GM13976 (cell line): ENCODE measurements at places on chromosomes 7 and 10.

- no peak for DNase-seq
Observed at GRCh38 chr7:80181411-80181810, 46.8 kb downstream of the GNAI1 start.

DNA sequence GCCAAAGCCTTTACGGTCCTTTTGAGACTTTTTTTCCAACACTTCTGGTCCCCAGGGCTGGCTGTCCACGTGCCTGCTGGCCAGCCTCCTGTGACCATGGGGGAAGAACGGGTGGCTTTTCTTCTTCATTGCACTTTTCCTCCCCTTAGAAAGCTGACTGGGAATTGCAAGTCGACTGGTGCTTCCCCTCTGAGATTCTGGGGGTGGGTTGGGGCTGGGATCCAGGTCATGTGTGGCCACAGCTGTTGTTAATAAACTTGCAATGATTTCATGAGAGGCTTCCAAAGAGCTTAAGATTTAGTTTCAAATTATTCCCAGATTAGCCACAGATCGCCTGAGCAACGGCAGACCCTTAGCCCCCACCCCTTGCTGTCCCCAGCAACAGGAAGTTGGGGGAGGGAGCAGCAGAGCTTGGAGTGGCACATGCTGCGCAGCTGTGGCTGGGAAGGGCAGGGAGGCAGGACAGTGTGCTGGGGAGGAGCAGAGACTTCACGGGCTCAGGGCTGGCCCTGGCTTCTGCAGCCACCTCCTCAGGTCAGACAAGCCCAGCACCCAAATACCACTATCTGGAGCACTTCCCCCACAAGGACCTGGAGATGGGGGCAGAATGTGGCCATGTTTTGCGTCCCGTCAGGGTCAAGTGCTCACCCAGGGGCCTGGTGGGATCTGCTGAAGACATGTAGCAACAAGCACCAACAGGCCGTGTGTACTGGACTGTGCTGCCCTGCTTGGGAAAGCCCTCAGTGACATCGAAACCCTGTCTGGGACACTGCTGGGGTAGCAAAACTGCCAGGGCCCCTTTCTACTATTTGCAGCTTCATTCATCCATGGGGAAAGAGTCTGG, 147.1 kb downstream of the RNF216 start:
- no peak for DNase-seq

GRCh38 chr7:44561962-44562621, 11.6 kb downstream of the DDX56 start:
- DNase-seq, result no peak

GRCh38 chr7:116950889-116951351, 2.4 kb upstream of the ST7 start:
- no peak for DNase-seq

- DNase-seq, result no peak
Observed at GRCh38 chr10:132834311-132834761, 48.4 kb upstream of the NKX6-2 start.

DNA sequence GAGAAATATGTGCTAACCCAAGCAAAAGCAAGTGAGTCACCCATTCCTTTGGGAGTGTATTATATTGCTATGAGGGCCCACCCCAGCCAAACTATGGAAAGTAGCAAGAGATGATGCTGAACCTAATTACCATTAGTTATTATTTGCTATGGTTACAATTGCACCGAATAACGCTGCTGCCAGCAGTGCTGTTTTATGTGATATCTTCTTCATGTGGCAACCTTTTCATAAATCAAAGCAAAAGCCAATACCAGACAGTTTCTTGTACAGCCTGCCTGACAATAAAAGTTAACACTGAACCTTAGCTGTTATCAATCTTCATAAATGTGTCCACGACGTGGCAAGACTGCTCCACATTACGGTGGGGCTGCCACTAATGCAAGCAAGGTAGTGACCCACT, 241.7 kb upstream of the PLXNA4 start:
- no peak for DNase-seq

DNA sequence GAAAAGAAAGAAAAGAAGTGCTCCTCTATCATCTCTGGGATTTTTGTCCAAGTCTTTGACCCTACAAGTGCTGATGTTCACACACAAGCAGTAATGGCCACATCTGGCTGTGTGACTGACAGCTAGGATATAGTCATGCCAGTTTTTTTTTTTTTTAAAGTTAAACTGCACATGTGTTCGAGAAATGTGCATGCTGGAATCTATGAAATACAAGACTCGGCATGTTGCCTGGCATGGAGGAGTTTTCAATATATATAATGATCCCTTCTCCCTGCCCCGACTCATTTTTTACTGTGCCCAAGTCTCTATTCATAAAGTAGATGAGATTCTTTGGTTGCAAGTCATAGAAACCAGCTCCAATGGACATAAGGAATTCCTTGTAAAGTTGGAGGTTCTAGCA, 60.4 kb upstream of the FGFR2 start:
- DNase-seq, result no peak

DNA sequence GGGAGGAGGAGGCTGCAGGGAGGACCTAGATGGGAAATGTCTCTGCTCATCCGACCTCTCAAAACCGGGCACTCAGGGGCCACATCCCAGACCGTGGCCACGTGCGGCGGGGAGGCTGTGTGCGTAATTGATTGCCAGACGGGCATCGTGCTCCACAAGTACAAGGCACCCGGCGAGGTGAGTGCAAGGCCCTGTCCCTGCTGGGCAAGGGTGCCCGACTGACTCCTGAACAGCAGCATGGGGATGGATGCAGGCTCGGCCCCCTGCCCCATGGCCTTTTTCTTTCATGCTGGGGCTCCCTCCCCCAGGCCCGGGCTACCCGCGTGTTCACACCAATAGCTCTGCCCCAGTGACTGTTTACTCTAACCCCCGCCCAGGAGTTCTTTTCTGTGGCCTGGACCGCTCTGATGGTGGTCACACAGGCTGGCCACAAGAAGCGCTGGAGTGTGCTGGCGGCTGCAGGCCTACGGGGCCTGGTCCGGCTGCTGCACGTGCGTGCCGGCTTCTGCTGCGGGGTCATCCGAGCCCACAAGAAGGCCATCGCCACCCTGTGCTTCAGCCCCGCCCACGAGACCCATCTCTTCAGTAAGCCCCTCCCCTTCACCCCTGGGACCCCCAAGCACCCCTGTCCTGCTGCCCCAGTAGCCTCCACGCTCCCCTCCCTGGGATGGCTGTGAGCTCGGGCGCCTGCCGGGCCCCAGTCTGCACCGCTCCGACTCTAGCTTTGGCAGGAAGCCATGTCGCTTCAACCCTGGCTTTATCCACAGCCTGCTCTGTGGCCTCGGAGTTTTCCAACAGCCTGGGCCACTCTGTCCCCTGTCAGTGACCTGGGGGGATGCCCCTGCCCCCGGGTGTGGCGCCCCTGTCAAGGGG, 3.9 kb downstream of the LRWD1 start:
- no peak for DNase-seq

DNA sequence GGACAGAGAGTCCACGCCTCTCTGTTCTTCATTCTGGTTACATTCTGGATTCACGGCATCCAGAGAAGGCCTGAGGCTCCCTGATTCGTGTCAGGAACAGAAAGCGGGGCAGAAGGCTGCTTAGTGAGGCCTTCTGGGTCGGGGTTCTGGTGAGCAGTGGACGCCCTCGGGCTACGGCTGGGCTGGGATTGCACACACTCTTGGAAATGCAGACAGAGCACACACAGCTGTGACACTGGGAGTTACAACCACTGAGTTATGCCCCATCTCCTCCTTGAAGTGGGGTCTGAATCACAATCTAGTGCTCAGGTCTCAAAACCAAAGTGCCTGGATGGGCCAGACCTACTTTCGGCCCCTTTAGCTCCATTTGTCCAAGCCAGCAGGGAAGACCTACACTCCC, 156.9 kb upstream of the GDF10 start:
- no peak for DNase-seq

DNA sequence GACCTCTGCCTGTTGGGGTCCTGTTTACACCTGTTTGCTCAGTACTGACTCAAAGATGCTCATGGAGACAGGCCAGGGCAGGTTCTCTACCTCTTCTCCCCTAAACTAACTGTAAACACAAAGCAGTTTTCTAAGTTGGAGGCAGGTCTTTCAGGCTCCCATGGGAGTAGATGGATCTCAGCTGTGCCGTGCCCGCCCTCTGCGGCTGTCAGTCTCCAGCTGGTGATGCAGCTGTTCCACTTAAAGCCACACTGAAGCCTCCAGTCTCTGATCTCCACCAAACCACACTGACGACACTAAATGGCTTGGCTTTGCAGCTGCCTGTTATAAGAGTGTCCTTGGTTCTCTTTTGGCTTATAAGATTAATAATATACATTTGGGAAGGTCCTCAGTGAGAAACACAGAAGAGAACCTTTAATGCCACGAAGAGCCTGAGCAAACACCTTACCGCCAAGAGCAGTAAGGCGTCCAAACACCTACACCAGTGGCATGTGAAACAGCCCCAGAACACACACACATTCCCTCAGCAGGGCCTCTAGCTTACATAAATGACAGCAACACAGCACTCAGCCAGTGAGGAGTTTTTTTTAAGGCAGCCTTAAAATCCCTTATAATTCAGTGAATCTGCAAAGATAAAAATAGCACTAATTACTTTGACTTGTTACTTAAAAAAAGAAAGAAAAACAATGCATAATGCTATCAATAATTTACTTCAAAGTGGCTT, 60.4 kb upstream of the KCNIP2 start:
- peak; percentile 59 for DNase-seq

DNA sequence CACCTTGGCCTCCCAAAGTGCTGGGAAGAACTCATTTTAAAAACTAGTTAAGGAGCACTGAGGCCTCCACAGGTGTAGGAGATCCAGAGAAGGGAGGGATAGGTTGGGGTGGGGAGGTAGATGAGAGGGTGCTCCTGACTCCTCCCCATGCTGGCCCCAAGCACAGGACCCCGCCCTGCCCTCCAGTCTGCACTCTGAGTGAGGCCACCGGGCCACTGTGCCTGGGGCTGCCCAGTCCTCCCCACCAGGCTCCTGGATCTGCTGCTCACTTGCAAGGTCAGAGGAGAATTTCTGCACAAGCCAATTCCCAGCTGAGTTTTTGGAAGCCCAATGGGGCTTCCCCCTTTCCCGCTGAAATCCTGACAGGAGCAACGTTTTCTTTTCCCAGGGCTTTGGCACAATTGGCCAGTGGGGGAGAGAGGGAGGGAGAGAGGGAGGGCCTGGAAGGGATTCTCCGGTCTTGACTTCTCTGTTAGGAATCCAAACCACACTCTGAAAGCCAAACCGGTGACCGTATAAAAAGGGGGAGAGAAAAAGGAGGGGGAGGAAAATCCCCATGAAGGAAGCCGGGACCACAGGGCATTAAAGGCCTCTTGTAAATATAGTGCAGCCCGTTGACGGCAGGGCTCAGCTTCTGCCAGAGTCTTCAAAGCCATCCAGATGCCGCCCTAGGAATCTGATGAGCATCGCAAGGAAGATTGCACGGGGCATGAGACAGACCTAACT, 116.2 kb downstream of the SH3PXD2A start:
- no peak for DNase-seq

GRCh38 chr10:114629824-114630730, 28.0 kb downstream of the ABLIM1 start:
- DNase-seq, result no peak

- DNase-seq, result no peak
Observed at GRCh38 chr10:35217455-35217854, 90.8 kb downstream of the CREM start.

GRCh38 chr10:30743586-30743985, 114.0 kb upstream of the LYZL2 start:
- DNase-seq, result no peak

- peak; percentile 68 for DNase-seq
Observed at GRCh38 chr10:100014071-100014762, 4.5 kb upstream of the DNMBP start.

DNA sequence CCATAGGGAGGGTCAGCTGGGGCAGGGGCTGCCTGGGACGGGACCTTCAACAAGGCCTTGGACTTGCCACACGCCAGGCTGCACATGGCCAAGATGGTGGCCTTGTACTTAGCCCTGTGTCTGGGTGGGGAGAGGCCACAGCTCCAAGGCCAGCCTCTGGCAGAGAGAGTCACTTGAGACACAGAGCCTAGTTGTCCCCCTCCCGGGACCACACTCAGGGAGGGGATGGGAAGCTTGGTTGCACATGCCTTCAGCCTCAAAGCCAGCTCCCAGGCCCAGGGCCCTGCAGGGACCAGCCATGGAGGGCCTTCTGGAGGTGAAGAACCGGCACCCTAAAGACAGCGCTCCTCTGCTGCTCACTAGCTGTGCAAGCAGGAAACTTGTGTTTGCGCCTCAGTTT, 16.7 kb downstream of the MMRN2 start:
- DNase-seq, result no peak

DNA sequence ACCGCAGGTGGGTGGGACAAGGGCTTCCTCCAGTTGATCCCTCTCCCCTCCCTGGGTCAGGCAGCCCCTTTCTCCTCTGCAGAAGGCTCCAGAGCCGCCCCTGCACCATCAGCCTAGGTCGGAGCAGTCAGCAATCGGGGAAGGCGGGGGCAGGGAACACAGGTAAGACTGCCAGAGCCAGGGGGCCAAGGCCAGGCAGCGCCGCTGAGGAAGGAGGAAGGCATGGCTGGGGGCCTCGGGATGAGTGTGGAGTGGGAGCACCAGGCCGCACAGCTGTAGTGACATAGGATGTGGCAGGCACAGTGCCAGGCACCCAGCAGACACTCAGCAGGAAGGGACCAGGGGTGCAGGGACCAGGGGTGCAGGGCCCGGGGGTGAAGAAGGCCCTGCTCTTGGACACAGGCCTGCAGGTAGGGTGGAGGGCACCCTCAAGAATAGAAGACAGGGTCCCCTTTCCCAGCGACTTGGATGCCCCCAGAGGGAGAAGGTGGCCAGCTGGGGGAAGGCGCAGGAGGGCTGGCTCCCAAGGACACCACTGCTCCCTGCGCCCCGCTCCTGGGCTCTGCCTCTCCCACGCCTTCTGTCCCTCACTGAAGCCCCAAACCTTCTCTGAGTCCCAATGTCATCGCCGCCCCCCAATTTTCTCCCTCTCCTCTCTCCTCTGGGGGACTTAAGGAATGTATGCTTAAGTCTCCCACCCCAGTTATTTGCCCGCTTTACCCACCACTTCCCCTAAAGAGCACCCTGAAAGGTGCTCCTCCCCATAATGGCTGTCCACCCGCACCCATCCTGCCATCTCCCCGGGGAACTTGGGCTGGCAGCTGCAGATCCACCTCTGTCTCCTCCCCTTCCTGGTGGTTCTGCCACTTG, 38.5 kb downstream of the CAMK2B start:
- DNase-seq, result no peak

DNA sequence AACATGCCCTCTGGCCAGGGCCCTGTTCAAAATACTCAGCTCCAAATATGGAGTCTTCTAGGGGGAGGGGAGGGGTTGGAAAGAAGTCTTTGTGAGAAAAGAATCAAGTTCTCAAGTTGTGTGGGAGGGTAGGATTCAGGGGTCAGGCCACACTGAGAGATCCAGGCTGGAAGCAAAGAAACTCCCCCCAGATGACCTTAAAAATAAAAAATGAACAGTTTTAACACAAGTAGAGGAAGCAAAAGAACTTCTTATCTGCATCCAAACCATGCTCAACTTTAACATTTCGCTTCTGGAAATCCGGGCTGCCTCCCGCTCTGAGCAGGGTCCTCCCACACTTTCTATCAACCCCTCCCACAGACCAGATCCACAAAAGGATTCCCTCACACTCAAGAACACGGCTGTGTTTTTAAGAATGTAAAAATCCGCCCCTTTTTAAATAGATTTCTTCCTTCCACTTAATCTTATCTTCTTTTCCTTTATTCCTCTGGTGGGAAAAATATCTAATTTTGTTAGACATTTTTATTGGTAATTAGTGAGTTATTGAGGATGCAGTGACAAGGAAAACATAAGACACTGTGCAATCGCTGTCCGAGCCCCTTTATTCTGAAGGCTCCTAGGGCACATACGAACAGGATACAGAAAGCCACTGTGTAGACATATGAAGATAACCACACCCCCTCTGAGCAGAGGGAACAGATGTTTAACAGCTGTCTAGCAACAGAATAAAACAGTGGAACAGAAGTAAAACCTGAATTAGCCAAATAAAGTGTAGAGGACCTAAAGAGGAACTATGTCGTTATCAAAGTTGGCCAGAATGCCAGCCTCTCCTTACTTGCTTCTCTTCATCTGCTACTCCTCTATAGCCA, 43.8 kb downstream of the CYTH3 start:
- DNase-seq, result peak; percentile 72
